ENCODE measurements at places on chromosomes 3 and 15.

GRCh38 chr15:36815786-36816185, 236.4 kb downstream of the CDIN1 start:
- no peak for DNase-seq

GRCh38 chr15:59298225-59298853, 74.3 kb downstream of the MYO1E start:
- DNase-seq, result no peak

DNA sequence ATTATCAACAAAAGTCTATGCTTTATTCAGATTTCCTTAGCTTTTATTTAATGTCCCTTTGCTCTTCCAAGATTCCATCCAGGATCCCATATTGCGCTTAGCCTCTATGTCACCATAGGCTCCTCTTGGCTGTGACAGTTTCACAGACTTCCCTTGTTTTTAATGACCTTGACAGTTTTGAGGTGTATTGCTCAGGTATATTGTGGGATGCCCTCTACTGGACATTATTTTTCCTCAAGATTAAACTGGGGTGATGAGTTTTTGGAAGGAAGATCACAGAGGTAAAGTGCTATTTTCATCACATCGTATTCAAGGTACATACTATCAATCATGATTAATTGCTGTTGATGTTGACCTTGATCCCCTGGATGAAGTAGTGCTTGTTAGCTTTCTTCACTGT, 99.1 kb upstream of the SMAD3 start:
- DNase-seq, result no peak

GRCh38 chr3:43674345-43675085, 16.2 kb upstream of the ABHD5 start:
- DNase-seq, result no peak

DNA sequence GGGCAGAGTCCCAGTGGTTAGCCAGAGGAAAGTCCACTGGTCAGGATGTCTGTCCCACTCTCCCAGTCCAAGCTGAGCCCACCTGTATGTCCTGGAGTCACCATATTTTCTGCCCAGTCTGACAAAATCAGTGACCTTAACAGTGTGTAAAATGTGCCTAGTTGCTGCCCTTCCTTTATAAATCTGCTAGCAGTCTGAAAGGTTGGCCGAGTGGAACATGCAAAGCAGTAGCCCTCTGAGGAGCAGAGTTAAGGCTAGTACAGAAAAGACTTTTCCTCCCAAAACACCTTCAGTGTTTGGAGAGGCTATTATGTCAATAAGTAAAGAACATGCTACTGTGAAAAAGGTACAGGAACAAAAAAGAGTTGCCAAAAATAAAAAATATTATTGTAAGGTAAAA, 15.3 kb downstream of the TTC21A start:
- DNase-seq, result no peak

- DNase-seq, result no peak
Measured at GRCh38 chr3:84125201-84125721, 833.5 kb upstream of the CADM2 start.

DNA sequence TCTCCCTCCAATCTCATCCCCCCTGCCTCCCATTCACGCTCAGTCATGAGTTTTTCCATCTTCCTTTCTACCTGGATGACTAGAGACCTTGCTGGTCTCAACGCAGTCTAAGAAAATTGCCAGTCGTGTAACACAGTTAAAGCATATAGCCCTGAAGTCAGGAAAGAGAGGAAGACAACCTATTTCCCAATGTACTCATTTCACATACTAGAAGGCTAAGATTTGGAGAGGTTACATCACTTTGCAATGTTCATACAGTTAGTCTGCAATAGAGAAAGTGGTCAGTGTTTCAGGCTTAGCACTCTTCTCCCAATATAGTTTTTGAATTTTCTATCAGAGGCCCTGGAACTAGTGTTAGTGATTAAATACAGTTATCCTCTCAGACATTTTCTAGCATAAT, 278.6 kb downstream of the EDEM1 start:
- no peak for DNase-seq

- no peak for DNase-seq
Measured at GRCh38 chr3:186414735-186415419, 52.8 kb upstream of the DGKG start.

- DNase-seq, result peak; percentile 69
Measured at GRCh38 chr3:58249358-58250092, 11.9 kb downstream of the ABHD6 start.

- no peak for DNase-seq
Measured at GRCh38 chr3:12328132-12328836, 39.4 kb downstream of the PPARG start.

GRCh38 chr3:56294286-56294685, 174.0 kb downstream of the ERC2 start:
- no peak for DNase-seq

DNA sequence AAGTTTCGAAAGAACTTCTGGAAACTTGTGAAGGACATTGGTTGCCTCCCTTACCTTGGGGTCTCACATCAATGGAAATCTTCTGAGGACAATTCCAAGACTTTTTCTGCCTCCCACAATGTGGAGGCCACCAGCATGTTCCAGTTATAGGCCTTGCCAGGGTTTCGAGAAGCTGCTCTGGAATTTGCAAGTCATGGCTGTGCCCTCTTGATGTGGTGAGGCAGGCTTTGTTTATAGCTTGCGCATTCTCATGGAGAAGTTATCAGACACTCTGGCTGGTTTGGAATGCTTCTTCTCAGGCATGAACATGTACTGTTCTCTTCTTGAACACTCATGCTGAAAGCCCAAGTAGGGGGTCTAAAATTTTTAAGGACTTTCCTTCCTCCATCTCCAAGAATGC, 4.1 kb downstream of the CXCR6 start:
- DNase-seq, result no peak

GRCh38 chr3:132461544-132461943, 44.2 kb downstream of the DNAJC13 start:
- no peak for DNase-seq

DNA sequence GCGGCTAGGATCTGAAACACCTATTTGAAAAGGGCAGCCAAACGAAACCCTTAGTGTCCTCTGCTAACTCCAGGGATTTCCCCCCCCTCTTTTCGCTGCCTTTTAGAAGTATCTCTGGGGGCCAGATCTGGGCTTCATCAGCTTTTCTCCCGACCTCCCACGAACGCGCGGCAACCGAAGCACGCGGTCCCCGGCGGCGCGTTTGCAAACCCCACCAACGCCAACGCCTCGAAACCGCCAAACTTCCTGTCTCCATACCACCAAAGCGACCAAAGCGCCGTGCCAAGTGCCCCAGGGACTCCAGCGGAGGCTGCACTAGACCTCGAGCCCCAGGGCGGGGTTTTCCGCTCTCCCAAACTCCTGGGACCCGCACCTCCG, 155.8 kb upstream of the FRMD4B start:
- peak; percentile 70 for DNase-seq

DNA sequence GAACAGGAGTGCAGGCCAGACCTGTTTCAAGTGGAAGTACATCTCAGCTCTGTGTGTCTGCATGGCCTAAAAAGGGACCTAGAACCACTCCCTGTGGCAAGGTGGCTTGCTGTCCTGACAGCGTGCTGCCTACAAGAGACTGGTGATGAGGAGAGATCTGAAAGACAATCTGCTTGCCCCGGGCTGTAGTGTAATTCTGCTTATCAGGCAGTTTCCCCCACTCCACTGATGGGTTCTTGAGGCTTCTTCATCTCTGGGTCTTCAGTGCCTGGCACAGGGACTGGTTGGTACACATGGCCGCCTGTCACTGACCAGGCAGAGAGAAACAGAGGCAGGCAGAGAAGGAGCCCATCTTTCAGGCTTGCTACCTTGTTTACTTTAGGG, 57.6 kb downstream of the HEG1 start:
- no peak for DNase-seq

- DNase-seq, result no peak
Measured at GRCh38 chr3:191141728-191142127, 57.3 kb upstream of the OSTN start.

DNA sequence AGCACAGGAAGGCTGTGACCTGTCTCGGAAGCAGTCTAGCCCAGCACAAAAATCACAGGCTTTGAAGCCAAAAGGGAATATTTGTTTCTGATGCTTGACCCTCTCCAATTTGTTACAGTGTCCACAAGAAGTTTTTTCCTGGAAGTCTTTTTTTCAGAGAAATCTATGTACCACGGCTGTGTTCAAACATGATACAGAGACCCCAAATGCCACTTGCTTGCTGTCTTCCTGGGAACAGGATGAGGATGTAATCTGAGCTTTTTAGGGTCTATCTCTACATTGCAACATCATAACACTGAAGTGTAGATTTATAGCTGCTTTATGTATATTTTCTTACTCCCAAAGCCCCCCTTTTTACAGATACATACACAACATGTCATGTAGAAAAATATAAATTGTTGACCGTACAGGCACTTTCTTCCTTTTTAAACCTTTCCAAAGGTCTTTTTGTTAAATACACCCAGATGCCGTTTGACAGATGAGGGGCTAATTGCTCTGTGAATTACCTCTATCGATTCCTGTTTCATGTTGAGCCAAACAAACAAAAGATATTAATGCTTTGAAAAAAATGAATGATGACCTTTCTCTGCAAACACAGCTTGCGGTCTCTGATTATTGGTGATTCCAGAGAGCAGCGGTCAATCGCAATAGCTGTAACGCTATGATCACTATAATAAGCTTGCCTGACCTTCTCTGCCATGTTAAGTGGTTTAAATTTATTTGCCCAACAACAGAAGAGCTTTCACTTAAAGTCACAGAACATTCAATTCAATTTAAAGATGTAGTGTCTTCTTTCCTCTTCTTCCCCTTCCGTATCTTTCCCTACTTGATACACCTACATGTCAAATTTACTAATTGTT, 875.9 kb upstream of the NR2F2 start:
- no peak for DNase-seq

- DNase-seq, result no peak
Measured at GRCh38 chr15:85504749-85505676, 124.6 kb downstream of the AKAP13 start.

- no peak for DNase-seq
Measured at GRCh38 chr15:41581110-41581509, 22.1 kb downstream of the TYRO3 start.

DNA sequence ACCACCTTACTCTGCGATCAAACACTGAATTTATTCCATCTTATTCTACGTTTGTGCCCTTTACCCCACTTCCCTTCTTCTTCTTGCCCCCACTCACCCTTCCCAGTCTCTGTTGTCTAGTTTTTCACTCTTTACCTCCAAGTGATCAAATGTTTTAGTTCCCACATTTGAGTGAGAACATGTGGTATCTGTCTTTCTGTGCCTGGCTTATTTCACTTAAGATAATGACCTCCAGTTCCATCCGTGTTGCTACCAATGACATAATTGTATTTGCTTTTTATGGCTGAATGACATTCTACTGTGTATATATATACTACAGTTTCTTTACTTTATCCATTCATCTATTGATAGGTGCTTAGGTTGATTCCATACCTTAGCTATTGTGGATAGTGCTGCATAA, 78.8 kb downstream of the PDCD6IP start:
- no peak for DNase-seq

- DNase-seq, result no peak
Measured at GRCh38 chr3:159645874-159646273, 342.8 kb upstream of the IL12A start.

GRCh38 chr3:143328451-143328850, 208.9 kb downstream of the CHST2 start:
- no peak for DNase-seq

DNA sequence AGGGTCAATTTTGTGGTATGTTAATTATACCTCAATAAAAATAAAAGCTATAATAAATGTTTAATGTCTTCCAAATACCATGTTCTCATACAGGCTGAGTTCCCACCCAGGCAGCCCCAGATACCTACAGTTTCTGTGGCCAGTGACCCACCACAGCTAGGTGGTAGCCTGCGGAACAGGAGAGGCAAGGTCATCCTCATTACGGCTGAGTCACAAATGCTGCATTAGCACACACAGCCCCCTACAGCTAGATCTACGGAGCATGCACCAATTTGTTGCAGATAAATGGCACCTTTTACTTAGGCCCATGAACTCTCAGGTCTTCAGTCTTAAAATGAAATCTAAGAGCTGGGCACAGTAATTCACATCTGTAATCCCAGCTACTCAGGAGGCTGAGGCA, 5.1 kb downstream of the SPATA12 start:
- no peak for DNase-seq

- no peak for DNase-seq
Measured at GRCh38 chr3:79052054-79052681, 715.6 kb downstream of the ROBO1 start.

Data from ecto neural progenitor cell (in vitro differentiated cells).